CD4-positive, alpha-beta memory T cell (primary cell): ENCODE measurements at places on chromosomes 11 and 22. TPM values are rescaled to one million over a fixed set of nuclear protein-coding genes. Genes with fewer than 3 reads are reported as not detected.

Gene CTR9
- total RNA-seq, result 68.6 TPM

DNA sequence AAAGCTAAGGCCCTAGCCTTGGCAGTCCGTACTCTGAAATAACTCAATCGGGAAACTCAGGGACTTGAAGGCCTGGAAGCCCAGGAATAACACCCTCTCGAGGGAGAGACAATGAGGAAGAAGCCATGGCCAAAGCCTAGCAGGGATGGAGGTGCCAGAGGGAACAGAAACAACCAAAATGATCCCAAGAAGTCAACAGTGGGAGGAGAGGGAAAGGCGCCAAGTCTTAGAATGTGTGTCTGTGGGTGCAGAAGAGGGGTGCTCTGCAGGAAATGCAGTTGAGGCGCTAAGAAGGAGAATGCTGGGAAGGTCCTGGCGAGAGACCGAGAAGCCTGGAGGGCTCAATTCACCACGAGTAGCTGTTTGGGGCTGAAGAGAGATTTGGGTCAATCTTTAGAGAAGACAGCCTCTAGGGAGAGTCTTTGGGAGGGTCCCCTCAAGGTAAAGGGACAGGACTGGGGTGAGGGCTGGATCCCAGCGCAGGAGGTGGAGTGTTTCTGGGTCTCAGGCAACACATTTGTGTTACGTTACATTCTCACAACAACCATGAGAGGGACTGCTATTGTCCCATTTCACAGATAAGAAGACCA, 760 bp upstream of the MAPK8IP1 start:
- DNase-seq, result no peak

DNA sequence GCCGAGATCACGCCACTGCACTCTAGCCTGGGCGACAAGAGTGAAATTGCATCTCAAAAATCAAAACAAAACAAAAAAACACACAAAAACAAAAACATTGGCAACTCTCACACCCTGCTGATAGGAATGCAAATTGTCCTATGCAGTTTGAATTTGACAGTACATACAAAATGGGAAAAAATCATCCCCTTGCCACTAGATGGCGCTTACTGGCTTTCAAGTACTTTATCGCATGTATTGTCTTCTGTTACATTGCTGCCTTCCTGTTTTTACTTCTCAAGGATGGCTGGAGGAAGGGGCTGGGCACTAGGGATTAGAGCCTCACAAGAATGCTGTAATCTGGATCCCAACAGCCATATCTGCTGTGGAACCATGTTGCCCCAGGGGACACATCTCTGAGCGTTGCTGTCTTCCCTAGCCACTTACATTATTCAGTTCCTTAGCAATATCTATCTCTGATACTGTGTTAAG, 59.4 kb upstream of the A4GALT start:
- peak; percentile 62 for DNase-seq

DNA sequence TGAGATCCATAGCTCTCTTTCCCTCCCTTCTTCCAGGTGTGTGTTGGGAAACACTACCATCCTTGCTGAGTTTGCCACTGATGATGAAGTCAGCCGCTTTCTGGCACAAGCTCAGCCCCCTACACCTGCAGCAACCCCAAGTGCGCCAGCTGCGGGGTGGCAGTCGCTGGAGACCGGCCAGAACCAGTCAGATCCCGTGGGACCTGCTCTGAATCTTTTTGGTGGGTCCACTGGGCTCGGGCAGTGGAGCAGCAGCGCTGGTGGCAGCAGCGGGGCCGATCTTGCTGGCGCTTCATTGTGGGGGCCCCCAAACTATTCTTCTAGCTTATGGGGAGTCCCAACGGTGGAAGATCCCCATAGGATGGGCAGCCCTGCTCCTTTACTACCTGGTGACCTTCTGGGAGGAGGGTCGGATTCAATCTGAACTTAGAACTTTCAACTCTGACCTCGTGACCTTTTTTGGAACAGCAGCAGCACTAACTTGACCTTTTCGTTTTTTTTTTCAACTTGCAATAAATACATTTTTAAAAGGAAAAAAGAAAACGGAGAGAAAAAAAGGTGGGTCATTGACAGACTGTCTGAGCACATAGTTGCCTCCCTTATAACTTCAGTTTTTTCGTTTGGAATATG, 23.4 kb upstream of the ADSL start:
- DNase-seq, result no peak

Gene MMP20
- total RNA-seq, result not detected

DNA sequence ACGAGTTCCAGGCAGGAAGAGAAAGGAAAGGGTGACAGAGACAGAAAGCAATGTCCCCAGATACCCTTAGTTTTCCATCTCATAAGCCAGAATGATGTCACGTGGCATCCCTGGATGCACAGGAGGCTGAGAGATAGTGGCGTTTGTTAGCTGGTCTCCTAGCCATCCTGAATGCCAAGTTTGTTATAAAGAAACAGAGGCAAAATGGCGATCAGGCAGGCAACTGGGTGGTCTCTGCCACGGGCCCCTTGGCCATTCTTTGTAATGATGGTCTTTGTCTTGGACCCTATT, 5.3 kb downstream of the SMIM38 start:
- DNase-seq, result no peak

Gene P2RX6
- total RNA-seq, result 1.2 TPM

- DNase-seq, result no peak
Observed at GRCh38 chr11:105524286-105524685, 85.6 kb upstream of the GRIA4 start.
